GM12891 (cell line): ENCODE measurements at places on chromosomes 3 and 15.

- DNase-seq: no peak
Measured at GRCh38 chr3:34263101-34263621, 464.7 kb downstream of the PDCD6IP start.

DNA sequence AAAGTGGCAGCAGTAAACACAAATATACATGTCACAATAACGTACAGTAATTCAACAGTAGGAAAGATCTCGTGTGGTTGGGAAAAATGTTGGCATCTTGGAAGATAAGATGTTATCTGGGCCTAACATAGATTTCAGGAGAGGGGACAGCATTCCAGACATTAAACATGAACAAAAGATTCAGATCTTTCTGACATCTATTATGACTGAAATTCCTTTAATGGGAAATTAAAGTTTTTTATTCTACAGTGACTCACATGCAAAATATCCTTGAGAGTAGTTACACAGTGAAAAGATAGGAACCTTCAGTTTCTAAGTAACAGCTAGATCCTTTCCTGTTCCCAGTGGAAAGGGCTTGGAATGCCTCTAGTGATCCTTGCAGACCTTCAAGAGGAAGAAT, 9.2 kb downstream of the NDUFB5 start:
- no peak for DNase-seq

GRCh38 chr3:15499536-15499935, 22.0 kb downstream of the COLQ start:
- DNase-seq: no peak

DNA sequence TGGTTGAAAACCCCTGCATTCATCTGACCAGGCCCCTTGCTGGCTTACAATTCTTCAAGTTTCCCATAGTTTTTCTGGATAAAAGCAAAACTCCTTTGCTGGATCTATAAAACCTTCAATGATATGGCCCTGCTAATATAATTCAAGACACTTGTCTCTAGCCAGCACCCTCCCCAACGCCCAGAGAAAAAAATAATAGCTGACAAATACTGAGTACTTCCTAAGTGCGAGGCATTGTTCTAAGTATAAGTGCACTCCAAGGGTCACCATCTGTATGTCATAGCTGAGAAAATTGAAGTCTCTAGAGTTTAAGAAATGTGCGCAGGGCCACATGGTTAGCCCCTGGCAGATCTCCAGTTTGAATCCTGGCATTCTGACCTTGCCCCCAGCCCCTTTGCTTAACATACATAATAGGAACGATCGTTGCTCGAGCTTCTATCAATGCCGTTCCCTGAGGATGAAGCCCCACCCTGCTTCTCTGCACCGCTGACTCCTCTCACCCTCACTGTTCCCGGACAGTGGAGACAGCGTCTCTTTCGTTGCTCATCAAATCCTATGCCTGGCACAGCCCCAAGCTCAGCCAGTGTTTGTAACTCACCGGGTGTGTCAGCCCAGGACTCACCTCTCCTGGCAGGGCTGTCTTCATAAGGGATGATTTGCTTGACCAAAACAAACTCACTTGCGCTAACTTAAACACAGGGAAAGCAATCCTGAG, 377.1 kb upstream of the PROK2 start:
- no peak for DNase-seq

- no peak for DNase-seq
Measured at GRCh38 chr3:4907643-4908432, 71.4 kb upstream of the BHLHE40 start.

DNA sequence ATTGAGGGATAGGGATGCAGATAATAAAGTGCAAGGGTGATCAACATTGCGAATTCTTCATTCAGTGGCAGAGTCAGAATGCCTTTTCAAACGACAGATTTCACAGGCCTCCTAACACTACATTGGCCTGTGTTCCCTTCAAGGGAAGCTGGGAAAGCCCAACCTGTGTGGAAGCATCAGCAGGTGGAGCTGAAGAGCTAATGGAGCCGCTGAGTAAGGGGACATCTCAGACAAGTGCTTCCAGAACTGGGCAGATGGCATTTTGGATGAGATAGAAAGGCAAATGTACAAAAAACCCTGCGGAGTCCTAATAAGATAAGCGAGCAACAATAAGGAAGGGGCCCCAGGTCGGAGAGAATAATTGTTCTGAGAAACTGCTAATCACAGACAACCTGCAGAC, 8.5 kb upstream of the SLC24A5 start:
- DNase-seq: no peak

GRCh38 chr15:25088261-25088790, 133.5 kb downstream of the SNRPN start:
- DNase-seq: no peak

DNA sequence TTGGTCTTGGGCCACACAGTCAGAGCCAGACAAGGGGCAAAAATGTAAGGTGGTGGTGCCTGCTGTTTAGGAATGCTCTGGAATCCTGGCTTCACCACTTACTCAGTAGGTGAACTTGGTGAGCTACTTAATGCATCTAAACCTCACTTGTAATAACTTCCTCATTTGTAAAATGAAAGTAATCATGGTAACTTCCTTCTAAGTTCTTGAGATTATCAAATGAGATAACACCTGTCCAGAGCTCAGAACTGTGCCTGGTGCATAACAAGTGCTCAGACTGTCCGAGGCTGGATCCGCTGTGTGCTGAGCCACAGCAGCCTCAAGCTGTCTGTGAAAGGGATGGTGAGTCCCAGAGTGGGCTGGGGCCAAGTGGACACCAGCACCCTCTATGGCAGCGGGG, 62.8 kb upstream of the KY start:
- no peak for DNase-seq

GRCh38 chr3:126152458-126152857, 27.9 kb downstream of the ALDH1L1 start:
- no peak for DNase-seq

GRCh38 chr3:193243571-193243970, 2.5 kb downstream of the PLAAT1 start:
- no peak for DNase-seq

GRCh38 chr3:141737093-141737492, 1.0 kb upstream of the RNF7 start:
- no peak for DNase-seq

GRCh38 chr3:195171093-195171873, 99.7 kb downstream of the XXYLT1 start:
- DNase-seq: no peak

GRCh38 chr3:70829092-70829491, 516.7 kb upstream of the MDFIC2 start:
- DNase-seq: no peak

DNA sequence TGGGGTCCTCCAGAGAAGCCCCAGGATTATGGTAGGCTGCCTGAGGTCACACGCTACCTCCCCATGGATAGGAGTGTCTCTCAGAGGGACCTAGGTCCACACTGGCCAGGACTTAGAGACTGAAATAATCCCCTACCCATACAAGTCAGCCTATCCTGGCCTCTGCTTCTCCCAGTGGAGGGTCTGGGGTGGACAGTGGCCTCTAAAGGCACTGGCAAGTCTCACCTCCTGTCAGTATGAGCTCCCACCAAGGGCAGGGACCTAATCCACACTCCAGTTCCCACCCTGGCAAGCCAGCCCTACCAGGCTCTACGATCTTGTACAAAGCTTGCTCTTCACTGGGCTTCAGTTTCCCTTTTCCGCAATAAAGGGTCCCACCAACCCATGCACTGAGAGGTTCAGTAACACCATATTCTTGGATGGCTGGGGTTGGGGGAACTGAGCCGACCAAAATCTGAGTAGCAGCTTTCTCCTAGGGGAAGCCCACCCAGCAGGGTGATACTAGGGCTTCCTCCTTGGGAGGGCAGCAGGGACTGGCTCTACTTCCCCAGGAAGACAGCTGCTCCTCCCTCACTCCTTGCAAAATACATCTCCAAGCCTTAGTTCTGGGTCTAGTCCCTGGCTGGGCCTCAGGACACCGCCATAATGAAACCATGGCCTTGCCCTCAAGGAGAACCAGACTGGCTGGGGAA, 2.4 kb downstream of the CISH start:
- DNase-seq: no peak

DNA sequence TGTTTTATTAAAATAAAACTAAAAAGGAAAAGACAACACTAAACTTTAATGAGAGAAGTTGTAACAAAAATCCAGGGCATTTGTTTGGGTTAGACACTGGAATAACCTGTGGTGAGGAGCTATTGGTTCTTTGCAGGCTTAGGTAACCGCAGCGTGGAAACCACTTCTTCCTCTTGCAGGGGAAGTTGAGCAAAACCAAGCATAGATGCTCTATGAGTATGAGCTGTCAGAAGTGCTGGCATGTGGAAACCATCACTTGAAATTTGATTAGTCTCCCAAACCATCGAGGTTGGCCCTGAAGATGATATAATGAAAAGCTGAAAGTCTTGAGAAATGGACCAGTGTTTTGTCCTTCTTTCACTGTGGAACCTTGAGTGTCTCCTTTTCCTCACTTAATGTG, 127.1 kb upstream of the RBMS3 start:
- no peak for DNase-seq

- no peak for DNase-seq
Measured at GRCh38 chr15:59550530-59550929, 61.1 kb upstream of the GCNT3 start.

DNA sequence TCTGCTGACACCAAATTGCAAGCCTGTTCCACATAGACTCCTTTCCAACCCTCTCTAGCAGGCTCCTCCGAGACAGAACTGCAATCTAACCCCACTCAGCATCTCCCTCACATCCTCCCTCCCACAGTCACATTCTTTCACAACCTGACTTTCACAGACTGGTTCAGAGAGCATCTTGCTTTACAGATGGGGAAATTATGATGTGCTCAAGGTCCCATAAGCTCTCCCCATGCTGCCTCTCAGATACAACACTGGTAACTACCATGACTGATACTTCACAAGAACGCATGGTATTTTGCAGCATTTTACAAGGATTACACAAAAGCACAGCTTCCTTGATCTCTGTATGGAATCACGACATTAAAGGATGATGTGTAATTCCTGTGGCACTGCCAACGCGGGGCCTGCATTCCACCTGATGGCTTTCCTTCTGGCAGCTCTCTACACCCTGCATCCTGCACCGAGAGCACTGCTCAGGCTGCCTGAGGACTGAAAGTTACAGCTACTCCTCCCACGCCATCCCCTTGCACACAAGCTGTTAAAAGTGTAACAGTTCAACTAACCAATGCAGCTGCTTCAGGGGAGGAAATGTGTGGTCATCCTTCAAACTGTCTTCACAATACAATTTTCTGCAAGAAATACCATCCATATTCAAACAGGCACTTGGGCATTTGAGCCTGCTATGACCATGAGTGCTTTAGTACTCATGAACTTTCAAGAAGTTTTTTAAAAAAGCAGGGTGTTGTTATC, 27.6 kb downstream of the TBC1D2B start:
- DNase-seq: peak; percentile 35

- DNase-seq: no peak
Measured at GRCh38 chr15:82140886-82141285, 95.1 kb upstream of the MEX3B start.

GRCh38 chr3:112579697-112580096, 17.9 kb downstream of the SLC35A5 start:
- no peak for DNase-seq

DNA sequence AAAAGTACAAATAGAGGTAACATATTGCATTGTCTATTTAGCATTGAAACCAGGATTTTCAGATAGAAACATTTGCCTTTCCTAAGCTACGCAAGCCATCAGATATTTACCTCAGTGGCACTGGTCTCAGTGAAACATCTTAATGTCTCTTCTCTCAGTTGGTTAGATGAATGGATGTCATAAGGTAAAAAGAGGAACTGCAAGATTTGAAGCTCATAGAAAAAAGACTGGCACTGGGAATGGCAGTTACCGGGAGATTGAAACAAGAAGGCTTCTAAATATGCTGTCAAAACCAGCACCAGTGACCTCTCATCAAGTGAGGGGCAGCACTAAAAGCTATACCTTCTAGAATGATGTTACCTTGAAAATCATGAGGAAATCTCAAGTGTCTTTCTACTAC, 486.4 kb downstream of the FHIT start:
- no peak for DNase-seq

DNA sequence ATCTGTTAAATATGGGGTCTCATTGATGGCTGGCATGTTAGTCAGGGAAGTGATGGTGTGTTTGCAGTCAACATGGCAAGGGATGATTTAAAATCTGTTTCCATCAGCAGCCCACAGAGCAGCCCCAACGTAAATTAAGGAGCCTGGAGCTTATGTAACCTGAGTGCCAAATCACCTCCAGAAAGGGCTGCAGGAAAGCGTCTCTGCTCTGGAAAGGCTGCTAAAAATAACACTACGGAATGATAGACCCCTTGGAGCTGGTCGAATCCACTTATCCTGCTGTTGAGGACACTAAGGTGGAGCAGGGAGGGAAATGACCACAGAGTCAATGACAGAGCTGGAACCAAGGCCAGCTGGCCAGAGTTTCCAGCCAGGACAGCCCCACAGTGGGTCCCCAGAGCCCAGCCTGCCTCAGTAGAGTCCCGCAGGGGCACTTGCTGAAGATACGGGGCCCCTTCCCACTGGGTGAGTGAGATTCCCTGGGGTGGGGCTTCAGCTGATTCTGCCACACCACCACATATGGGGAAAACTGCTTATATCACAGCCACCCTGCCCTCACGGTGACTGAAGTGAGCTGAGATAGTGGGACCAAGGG, 63.5 kb downstream of the EPHB1 start:
- DNase-seq: no peak

GRCh38 chr3:129266651-129267050, 12.0 kb upstream of the HMCES start:
- DNase-seq: no peak

DNA sequence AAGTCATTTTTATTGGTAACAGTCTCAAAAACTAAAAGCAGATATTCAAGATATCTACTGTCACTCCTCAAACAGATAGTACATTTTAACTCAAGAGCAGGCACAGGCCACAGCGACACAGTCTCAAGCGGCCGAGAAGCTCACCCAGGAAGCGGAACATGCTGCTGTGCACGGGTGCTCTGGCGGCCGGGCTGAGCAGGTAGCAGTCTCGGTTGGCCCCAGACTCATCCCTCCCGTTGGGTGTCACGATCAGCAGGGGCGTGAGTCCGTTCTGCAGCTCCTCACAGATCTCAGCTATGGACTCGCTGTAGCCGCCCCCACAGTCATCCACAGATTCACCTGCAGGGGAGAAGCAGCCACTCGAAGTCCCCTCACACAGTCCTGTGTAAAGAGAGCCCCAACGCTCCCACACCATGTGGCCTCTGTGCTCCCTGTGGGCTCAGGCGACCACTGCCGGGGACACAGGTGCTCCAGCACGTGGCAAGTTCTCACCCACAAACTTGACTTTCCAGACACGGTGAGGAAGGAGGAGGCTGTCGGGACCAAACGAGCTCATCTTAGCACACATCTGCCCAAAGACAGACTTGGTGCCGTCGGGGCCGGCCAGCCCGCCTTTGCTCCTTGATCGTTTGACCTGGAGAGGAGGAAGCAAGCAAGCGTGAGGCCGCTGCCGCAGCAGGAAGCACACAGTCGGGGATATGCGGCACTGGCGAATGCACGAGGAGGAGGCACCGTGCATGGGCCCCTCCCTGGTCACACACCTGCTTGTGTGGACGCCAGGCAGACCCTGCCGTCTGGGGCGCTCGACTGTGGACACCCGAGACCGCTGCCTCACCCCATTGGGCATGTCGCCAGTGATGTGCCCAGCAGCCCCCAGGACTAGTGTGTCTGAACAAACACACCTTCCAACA, 17.7 kb upstream of the OCA2 start:
- DNase-seq: no peak
